ENCODE measurements at places on chromosomes 1 and 21. TPM values are rescaled to one million over a fixed set of nuclear protein-coding genes. Genes with fewer than 3 reads are reported as not detected.

PLEKHG5 gene
- 33.0 TPM for total RNA-seq

TSEN15 gene
- 36.8 TPM for total RNA-seq

NPR1 gene
- 0.16 TPM for total RNA-seq

ANKRD65 gene
- 0.24 TPM for total RNA-seq

GRCh38 chr1:206826394-206826793 is 39.0 kb upstream of the IL20 start:
- DNase-seq, result no peak

GRCh38 chr1:12706061-12706460 is 9.8 kb upstream of the AADACL3 start:
- DNase-seq, result no peak

Data from osteocyte (in vitro differentiated cells).